ENCODE measurements at places on chromosomes 3 and 15.

GRCh38 chr3:10950476-10951294, 41.9 kb upstream of the SLC6A1 start:
- DNase-seq: peak; percentile 10

DNA sequence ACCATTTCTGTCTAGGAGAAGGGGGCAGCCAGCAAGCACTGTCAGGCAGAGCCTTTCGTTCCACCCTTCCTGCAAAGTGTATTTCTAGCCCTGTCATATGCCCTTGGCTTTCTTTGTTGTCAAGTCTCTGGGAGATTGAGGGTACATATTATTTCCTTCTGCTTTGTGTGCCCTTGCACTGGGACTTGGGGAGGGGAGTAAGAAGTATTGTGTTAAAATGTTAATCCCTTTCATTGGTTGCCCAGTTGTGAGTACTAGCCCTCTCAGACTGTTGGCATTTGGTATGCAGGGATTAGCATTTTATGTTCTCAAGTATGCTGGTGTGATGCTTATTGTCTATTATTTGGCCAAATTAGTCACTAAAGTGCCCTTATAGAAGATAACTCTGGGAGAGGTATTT, 63.9 kb downstream of the RBM6 start:
- no peak for DNase-seq

- DNase-seq: no peak
Measured at GRCh38 chr15:62187910-62188309, 22.8 kb upstream of the C2CD4B start.

- DNase-seq: no peak
Measured at GRCh38 chr3:146091397-146091796, 69.6 kb downstream of the PLOD2 start.

DNA sequence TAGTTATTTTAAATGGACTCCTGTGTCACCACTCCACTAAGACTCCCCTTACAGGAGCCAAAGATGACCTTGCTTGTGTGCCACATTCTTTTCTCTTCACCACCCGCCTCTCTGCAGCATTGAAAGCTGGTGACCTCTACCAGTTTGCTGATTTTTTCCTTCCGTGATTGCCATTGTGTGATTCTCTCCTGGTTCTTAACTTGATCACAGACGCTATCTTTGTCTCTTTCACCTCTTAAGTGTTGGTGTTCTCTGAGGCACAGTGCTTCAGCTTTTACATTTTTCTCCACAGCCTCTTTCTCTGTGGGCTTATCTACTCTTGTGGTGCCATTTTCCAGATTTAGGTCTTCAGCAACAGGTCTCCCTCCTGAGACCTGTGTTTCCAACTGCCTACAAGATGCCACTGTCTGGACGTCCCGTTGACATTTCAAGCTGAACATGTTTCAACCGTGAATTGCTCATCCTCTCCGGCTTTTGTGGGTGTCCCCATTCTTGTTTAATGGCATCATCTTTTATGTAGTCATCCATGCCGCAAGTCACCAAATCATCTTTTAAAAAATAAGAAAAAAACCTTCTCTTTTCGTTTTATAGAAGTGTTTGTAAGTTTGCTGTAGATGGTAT, 26.5 kb downstream of the IQGAP1 start:
- peak; percentile 59 for DNase-seq

- no peak for DNase-seq
Measured at GRCh38 chr3:139808201-139808600, 126.8 kb upstream of the CLSTN2 start.

DNA sequence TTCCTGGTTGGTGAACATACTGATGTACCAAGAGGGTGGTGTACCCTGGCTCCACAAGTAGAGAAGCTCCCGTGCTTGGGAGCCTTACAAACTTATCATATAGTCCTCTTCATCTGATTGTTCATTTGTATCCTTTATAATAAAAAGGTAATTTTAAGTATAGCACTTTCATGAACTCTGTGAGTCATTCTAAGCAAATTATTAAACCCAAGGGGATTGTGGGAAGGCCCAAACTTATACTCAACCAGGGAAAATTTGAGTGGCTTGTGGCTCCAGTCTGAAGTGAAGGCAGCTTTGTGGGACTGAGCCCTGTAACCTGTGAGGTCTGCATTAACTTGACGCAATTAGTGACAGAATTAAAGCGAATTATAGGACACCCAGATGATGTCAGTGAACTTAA, 29.0 kb downstream of the TTBK2 start:
- no peak for DNase-seq

GRCh38 chr3:149227591-149228268, 6.1 kb upstream of the CP start:
- no peak for DNase-seq

- DNase-seq: no peak
Measured at GRCh38 chr3:54421943-54422342, 299.6 kb downstream of the CACNA2D3 start.

- DNase-seq: no peak
Measured at GRCh38 chr3:134315286-134316106, 58.8 kb downstream of the AMOTL2 start.

DNA sequence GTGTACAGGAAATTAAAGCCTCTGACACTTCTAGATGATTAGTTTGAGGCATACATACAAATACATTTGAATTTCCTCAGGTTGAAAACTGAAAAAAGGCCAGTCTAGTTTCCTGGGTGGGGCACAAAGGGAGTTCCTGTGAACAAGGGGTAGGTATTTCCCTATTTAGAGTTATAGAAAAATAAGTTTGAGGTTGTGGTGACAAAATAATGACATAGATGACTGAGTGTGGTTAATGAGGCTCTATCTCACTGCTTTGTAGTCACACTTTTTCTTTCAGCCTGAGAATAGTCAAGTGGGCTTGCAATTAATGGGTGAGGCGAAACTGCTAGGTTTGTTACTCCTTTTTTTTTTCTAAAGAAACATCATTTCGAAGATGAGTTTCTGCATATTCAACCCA, 4.3 kb downstream of the SLCO3A1 start:
- peak; percentile 48 for DNase-seq

GRCh38 chr3:110413266-110413665, 658.4 kb upstream of the NECTIN3 start:
- DNase-seq: no peak

- peak; percentile 5 for DNase-seq
Measured at GRCh38 chr3:126156468-126156867, 23.9 kb downstream of the ALDH1L1 start.

GRCh38 chr3:53192608-53193007, 31.6 kb downstream of the PRKCD start:
- DNase-seq: no peak

GRCh38 chr3:155596615-155597014, 148.3 kb downstream of the PLCH1 start:
- DNase-seq: no peak

GRCh38 chr3:1439395-1439794, 346.6 kb downstream of the CNTN6 start:
- peak; percentile 15 for DNase-seq

DNA sequence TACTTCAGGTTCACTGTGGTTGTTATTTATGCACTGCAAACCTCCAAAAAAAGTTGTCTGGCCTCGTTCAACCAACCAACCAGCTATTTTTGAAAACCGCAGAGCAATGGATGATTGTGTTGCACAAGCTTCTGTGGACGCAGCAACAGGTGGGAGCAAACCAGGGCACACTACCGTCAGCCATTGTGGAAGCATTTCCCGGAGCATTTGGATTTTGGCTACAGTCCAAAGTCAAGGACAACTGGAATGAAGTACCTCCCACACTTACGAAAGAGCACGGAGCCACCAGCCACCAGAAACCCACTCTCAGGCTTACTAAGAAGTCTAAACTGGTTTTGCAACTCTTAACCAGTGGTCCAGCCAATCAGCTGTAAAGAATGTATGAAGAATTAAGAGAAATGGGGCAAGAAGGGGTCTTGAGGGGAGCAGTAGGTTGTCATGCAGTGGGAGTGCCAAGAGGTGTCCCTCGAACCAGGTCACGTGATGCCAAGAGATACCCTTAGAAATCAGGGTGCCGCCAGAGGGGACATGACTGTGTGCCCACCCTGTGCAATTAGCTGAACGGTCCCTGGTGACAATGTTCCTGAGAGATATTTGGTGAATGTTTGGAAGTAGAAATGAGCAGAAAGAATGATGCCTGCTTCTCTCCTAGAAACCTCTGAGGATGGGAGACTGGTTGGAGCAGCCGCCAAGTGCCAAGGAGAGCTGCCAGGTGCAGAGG, 68.9 kb upstream of the PCSK6 start:
- no peak for DNase-seq

GRCh38 chr3:8593021-8593827, 51.4 kb downstream of the SSUH2 start:
- DNase-seq: no peak

GRCh38 chr3:21132896-21133295, 618.1 kb downstream of the ZNF385D start:
- no peak for DNase-seq

- DNase-seq: no peak
Measured at GRCh38 chr15:97522347-97522746, 438.2 kb upstream of the ARRDC4 start.

GRCh38 chr3:60948488-60948887, 302.8 kb downstream of the FHIT start:
- DNase-seq: no peak

DNA sequence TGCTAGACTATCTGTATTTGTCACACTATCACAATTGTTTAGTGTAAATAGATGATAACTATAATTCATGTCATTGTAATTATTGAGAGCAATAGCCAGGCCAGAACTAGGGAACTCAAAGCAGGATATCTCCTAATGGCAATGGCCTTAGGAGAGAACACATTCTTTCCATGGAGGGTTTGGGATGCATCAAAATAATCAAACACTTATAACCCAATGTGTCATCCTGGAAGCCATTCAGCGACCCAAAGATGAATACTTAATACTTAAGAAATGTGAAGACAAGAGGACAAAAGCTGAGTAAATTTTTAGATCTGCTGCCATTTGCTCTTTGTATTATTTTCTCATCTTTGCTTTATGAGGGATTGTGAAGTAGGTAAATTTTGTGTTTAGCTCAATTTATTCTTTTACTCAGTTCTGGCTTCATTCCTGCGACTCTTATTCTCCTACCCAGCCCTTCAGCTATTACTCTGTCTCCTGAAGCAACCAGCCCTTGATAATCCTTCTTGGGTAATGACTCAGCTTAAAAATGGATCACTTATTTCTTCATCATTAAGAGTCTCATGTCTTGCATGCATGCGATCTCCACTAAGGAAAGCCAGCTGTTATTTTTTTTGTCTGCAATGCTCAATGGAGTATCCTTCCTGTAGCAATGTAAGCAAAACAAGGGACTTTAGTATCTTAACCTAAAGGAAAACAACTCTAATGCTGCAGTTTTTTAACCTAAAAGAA, 2.0 kb downstream of the OR4F15 start:
- DNase-seq: no peak

- no peak for DNase-seq
Measured at GRCh38 chr3:105274536-105274935, 92.2 kb upstream of the ALCAM start.

- DNase-seq: no peak
Measured at GRCh38 chr15:88399021-88399685, 68.0 kb downstream of the MRPL46 start.

GRCh38 chr3:135992072-135992471, 26.5 kb downstream of the PPP2R3A start:
- DNase-seq: no peak

GRCh38 chr3:38468765-38469164, 15.1 kb downstream of the ACVR2B start:
- no peak for DNase-seq

DNA sequence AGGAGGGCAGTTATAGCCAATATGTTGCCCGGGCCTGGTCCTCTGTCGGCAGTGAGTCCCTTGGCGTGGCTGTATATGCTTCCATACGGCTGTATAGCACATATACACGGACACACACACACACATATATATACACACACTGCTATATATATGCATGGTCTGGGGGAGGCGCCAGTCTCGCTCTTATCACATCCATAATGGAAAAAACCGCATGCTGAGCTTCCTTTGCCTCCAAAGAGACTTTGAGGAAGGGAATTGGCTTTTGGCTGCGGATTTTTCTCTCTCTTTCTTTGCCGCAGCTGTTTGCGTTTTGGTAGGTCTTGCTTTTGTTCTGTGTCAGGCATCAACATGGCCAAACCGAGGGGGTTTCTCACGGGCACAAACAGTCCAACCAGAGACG, 11.3 kb upstream of the TMEM115 start:
- no peak for DNase-seq

- DNase-seq: no peak
Measured at GRCh38 chr3:73143401-73143800, 81.9 kb downstream of the EBLN2 start.

GRCh38 chr3:167732313-167733065, 2.2 kb downstream of the PDCD10 start:
- no peak for DNase-seq

DNA sequence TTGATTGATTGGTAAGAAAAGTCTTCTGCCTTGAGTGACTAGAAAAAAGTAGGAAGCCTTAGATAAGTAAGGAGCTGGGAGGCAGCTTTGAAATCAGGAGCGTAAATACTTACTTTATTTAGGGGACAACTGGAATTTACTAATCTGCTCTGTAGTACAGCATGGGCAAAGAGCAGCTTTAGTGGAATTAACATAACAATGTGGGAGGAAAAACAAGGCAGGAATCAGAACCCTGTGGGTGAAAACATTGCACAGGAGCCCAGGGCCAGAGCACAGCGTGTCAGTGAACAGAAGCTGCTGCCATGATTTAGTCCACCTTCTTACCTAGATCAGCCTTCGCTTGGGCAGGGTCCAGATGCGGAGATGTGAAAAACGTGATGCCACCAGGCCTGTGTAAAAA, 14.6 kb downstream of the FMN1 start:
- no peak for DNase-seq

DNA sequence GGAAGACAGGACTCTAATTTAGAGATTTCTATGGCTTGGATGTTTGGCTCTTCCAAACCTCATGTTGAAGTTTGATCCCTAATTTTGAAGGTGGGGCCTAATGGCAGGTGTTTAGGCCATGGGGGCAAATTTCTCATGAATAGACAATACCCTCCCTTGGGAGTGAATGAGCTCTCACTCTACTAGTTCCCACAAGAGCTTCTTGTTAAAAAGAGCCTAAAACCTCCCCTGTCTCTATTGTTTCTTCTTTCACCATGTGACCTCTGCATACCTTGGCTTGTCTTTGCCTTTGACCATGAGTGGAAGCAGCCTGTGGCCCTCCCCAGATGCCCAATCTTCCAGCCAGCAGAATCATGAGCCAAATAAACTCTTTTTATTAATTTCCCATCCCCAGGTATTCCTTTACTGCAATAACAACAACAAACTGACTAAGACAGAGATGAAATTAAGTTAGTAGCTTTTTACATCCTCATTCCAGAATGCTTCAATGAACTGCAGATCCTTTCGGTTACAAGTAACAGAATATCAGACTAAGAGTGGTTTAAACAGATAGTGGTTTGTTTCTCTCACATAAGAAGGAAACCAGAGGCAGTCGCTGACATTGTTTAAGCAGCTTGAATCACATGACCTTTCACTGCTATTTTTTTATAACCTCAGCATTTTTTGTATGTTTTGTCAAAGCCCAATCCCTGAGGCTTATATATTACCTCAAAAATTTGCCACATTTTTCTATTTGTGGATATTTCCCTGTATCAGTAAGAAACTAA, 1013.3 kb upstream of the SEMA6D start:
- no peak for DNase-seq

- DNase-seq: no peak
Measured at GRCh38 chr3:27449530-27450150, 34.5 kb downstream of the SLC4A7 start.

GRCh38 chr3:137024348-137024747, 66.6 kb downstream of the IL20RB start:
- DNase-seq: no peak
